ENCODE measurements at places on chromosomes 5 and 9.

- DNase-seq, result no peak
Observed at GRCh38 chr5:62538017-62538942, 40.3 kb upstream of the LRRC70 start.

- DNase-seq, result no peak
Observed at GRCh38 chr9:106772523-106773290, 90.3 kb upstream of the ZNF462 start.

- DNase-seq, result no peak
Observed at GRCh38 chr5:175517824-175518450, 39.6 kb downstream of the SFXN1 start.

GRCh38 chr5:96043446-96043845, 81.8 kb upstream of the ELL2 start:
- DNase-seq, result no peak

DNA sequence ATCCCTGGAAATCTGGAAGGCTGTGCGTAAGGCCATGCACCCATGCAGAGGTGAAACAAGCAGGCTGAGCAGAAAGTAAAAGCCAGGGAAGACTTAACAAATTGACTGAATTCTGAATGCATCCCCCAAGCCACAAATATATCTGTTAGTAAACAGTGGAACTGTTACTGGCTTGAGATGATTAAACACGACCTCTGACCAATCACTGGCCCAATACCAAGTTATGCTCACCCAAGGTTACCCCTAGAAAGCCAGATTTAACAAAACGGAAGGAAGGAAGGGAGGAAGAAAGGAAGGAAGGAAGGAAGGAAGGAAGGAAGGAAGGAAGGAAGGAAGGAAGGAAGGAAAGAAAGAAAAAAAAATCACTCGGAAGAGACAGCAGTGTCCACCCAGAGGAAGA, 215.8 kb upstream of the CCNG1 start:
- DNase-seq, result no peak

- no peak for DNase-seq
Observed at GRCh38 chr9:36960575-36960955, 73.5 kb downstream of the PAX5 start.

DNA sequence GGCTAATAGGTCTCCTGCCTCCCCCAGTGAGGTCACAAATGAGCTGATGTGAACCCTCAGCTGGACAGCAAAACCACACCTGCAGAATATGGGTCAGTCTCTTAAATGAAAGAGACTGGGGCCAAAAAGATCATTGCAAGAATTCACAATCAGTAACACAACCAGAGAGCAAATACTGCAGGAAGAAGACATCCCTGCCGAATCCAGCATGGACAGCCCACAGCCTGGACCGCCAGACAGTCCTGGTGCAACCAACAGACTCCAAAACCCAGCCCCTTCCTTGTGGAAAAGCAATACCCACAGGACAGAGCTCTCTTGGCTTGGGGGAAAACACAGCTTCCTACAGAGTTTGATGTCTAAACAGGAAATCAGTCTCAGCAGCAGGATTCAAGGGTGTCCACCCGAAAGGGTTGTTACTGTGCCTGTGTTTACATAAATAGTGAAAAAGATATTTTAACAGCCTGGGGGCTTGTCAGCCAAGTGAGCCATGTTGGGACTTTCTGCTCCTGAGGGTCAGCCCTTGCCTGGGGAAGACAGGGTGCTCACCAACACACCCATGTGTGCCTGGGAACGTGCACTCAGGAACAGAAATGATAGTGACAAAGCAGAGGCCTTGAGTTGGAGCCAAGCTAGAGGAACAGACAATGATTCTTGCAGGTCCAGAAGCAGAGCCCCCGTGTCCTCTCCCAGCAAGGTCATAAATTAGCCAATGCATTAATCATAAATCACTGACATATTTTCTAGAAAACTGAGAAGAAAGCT, 106.2 kb downstream of the SEMA5A start:
- no peak for DNase-seq

DNA sequence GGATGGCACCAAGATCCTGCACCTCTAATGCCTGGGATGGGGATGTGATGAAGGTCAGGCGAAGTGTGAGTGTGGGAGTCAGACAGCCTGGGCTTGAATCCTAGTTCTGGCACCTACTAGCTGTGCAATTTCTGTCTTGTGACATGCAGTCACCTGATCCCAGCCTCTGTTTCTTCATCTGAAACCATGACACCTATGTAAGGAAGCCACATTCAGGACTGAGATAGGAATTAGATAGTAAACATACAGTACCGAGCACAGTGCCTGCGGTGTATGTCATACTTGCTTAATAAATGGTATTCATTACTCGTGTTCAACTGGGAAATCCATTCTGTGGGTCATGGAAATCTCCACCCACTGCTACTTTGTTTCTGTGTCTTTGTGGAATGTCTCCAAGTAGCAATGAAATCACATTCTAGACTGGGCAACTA, 140.6 kb upstream of the STC2 start:
- no peak for DNase-seq

DNA sequence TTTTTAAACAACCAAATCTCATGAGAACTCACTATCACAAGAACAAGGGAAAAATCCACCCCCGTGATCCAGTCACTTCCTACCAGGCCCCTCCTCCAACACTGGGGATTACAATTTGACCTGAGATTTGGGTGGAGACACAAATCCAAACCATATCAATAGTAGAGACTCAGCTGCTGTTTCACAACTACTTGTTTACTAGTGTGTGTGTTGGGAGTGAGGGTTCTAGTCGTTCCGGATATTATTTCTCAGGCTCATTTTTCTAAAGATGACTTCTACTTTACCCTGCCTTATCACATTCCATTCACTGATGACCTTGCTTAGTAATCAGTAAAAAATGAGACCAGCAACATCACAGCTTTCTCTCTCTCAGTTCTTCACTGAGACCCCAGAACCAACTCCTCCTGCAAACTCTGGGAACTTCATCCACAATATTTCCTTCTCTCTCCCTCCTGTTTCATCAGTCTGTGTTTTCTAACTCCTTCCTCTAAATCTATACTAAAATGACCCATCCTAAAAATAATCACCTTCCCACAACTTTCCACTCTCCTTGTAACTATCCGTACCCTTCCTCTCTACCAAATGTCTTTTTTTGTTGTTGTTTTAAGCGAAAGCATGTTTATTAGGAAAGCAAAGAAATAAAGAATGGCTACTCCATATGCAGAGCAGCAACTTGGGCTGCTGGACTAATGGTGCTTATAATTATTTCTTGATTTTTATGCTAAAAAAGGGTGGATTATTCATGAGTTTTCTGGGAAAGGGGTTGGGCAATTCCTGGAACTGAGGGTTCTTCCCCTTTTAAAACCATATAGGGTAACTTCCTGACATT, 121.5 kb upstream of the SPRY4 start:
- no peak for DNase-seq

GRCh38 chr5:1435369-1435768, 9.9 kb downstream of the SLC6A3 start:
- no peak for DNase-seq

DNA sequence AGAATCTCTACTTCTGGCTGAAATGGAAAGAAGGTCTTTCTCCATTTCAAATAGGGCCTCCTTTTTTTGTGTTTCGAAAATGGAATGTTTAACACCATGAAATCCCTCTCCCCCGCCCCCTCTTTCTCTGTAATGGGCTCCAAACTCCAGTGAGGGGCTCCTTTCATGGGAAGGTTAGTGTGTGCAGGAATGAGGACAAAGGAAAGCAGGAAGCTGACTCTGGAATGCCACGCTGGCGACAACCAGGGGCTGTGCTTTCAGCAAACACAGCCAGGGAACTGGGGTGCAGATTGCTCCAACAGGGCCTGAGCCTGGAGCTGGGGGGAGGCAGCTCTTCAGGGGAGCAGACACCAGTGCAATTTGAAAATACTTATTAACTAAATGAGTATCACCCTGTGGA, 82.8 kb downstream of the CRB2 start:
- no peak for DNase-seq

GRCh38 chr5:178526773-178527457, 63.3 kb downstream of the COL23A1 start:
- DNase-seq, result no peak

- no peak for DNase-seq
Observed at GRCh38 chr9:121048618-121049017, 1.5 kb downstream of the C5 start.

DNA sequence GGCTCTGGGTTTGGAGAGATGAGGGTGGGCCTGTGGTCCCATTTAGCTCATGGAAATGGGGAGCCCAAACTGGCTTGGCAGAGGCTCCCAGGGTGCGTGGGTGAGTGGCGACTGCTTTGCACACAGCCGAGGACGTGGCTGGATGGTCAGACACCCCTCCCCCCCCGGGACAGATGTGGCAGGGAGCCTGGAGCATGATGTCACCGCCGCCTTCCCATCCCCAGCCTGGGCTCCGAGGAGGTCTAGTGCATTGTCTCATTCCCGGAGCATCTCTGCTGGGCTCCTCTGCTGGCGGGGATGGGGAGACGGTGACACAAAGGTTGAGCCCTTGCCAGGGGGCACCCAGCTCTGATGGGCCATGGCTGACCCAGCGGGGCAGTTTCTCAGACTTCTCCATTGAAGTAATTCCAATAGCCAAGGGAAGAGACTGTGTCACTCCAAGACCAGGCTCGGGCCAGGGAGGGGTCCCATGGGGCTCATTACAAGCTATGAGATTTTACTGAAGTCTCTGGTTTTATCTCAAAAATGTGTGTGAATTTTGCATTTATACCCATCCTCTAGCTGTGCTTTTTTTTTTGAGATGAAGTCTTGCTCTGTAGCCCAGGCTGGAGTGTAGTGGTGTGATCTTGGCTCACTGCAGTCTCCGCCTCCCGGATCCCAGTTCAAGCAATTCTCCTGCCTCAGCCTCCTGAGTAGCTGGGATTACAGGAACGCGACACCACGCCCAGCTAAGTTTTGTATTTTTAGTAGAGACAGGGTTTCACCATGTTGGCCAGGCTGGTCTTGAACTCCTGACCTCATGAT, 36.1 kb downstream of the HMCN2 start:
- DNase-seq, result no peak

DNA sequence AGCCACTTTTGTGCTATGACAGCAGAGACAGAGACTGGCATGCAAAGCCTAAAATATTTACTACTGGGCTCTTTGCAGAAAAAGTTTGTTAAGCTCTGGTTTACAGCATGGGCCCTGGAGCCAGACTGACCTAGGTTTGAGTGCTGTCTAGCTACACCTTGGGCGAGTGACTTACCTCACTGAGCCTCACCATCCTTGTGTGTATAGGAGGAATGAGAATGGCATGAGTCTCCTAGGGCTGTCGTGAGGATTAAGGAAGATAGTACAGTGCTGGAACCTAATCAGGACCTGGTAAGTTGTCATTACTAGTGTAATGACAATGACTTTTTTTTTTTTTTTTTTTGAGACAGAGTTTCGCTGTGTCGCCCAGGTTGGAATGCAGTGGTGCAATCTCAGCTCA, 65.2 kb downstream of the MSX2 start:
- DNase-seq, result no peak

GRCh38 chr9:37760416-37761161, 7.0 kb downstream of the TRMT10B start:
- no peak for DNase-seq

GRCh38 chr5:148924817-148925216, 98.4 kb downstream of the ADRB2 start:
- DNase-seq, result no peak

- no peak for DNase-seq
Observed at GRCh38 chr5:39427229-39427628, 2.4 kb upstream of the DAB2 start.

DNA sequence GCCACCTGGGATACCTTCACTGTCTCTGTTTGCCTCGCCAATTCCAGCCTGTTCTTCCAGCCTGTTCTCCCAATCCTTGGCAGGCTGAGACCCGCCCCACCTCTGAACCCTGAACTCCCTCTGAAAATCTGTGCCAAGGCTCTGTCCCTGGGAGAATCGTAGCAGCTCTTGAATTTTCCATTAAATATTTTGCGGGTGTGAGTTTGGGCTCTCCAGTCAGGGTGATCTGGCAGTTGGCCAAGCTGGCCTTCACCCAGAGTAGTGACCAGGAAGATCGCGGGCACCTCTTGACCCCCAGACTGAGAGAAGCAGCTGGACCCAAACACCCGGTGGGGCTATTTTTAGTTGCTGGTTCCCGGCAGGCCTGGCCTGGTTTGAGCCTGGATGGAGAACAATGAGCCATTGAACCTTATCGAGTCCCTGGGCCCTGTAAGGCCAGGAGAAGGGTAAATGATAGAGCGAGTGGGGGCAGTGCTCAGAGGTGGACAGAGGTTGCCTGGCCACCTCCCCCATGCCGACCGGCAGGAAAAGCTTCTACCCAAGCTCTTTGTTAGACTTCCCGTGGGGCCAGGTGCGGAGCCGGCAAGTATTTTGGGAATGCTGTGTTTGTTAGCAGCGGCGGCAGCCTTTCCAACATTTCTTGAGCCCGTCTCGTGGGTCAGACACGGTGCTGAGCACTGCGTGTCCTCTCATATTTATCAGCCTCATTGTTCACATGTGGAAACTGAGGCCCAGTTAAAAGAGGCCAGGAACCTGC, 146.2 kb downstream of the RGS3 start:
- no peak for DNase-seq

DNA sequence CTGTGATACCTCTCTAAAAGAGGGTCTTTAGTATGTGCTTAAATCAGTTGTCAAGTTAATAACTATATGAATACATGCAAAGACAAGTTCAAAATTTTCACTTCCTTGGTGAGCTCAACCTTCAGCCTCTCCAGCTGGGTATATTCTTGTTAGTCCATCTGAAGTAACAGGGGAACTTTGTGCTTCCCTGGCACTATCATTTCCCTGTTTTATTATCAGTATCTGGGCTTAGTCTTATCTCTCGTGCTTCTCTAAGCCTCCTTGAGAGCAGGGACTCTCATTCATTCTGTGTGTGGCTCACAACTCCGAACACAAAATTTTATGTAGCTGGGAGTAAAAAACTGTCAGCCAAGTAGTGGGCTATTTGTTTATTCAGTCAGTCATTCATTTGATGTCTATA, 175.9 kb upstream of the MAP3K1 start:
- no peak for DNase-seq

- no peak for DNase-seq
Observed at GRCh38 chr5:57249265-57249874, 75.5 kb downstream of the GPBP1 start.

GRCh38 chr5:176352116-176352878, 9.3 kb downstream of the KIAA1191 start:
- DNase-seq, result no peak

- no peak for DNase-seq
Observed at GRCh38 chr9:36961561-36962325, 72.3 kb downstream of the PAX5 start.

- DNase-seq, result no peak
Observed at GRCh38 chr9:128894764-128895163, 12.8 kb downstream of the LRRC8A start.

- no peak for DNase-seq
Observed at GRCh38 chr9:14326264-14326826, 12.4 kb upstream of the NFIB start.

DNA sequence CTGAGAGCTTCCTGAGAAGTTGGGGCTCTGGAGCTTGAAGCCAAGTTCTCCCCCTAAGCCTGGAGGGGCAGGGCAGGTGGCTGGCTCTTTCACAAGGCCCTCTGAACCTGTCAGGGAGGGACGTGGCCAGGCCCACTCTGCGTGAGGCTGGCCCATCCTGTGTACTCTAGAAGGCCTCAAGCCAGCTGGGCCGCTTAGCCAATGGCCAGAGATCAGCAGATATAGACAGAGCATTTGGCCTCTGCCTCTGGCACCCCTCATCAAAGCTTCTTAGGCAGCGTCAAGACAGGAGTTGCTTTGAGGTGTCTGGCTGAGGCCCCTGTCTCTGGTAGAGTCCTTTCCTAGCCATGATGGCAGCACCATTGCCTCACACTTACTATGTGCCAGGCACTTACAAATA, 105.6 kb downstream of the FGF18 start:
- no peak for DNase-seq

Data from NCI-H524 treated with DMSO at 0.1 percent for 48 hours (cell line).